ENCODE measurements at places on chromosomes 5 and 9. TPM values are rescaled to one million over a fixed set of nuclear protein-coding genes. Genes with fewer than 3 reads are reported as not detected.

DNA sequence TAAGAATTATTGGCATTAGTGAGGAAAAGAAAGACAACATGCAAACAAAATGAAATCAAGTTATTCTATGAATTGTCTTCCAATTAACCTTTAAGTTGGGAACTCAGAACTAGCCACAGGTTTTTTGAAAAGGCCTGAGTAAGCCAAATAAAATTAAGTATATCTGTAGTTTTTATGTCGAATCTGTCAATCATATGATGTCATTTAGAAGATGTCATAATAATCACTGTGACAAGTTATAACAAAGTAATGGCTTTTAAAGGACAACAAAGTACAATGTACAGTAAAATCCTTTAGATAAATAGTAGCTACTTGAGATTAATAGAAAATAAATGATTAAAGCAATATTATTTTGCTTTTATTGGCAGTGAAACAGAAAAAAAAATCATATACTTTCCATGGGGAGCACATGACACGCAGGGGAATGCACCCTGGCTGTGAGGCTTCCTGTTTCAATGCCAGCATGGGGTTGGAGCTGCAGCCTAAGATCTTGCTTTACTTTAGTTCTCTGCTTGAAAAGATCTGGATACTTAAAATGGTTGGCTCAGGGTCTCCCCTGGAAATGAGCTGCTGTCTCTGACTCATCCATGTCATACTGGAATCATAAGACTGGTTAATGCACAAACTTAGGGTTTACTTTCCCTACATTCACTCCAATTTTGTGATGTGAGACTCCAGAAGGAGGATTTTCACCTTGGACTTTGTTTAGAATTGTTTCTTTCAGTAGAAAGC, 284.3 kb downstream of the TAF11L14 start:
- H3K27me3 ChIP-seq = no peaks in the 10 kb centered on the region
- no peak for DNase-seq
- H3K4me3 ChIP-seq = no peak overlapping the region
- H3K4me1 ChIP-seq = no peaks in the 10 kb centered on the region
- no peak overlapping the region for H3K27ac ChIP-seq

- DNase-seq = no peak
- H3K4me3 ChIP-seq = no peak overlapping the region
- no peaks in the 10 kb centered on the region for H3K4me1 ChIP-seq
- no peaks in the 10 kb centered on the region for H3K27me3 ChIP-seq
- no peak overlapping the region for H3K27ac ChIP-seq
Measured at GRCh38 chr5:133870661-133871060, 97.8 kb downstream of the C5orf15 start.

DNA sequence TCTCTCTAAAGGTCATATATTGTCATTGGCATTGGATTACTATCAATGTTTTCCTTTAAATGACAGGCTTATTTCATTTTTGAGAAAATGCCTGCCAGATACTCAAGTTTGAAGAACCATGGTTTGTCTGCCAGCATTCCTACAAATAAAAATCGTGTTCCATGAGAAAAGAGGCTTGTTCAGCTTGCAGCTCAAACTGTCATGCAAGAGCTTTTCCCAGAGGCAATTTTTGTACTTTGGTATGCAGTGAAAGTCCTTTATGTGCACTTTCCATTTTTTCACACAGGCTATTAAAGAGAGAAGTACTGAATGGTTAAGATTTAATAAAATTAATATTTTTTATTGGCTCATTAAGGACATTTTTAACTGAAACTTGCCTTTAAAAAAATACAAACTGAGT, 110.4 kb downstream of the FBXO4 start:
- no peaks in the 10 kb centered on the region for H3K36me3 ChIP-seq
- no peak overlapping the region for H3K4me3 ChIP-seq
- no peaks in the 10 kb centered on the region for H3K27me3 ChIP-seq

DNA sequence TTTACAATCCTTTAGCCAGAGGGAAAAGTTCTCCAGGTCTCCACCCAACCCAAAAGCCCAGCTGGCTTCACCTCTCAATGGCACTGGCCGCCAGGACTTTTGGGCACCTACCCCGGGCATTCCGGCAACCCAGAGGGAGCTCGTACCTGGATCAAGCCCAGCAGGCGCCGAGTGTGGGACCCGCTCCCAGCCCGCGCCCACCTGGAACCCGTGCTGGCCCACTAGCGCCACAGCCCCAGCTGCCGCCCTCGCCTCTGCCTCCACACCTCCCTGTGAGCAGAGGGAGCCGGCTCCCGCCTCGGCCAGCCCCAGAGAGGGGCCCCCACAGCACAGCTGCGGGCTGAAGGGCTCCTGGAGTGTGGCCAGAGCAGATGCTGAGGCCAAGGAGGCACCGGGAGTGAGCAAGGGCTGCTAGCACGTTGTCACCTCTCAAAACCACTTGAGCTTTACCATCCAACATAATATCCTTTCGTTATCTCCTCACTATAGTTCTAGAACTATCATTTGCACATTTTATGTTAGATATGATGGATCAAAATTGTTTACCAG, 69.7 kb downstream of the GCNT1 start:
- H3K4me1 ChIP-seq = no peaks in the 10 kb centered on the region
- no peak for DNase-seq
- no peak overlapping the region for H3K27ac ChIP-seq
- no peaks in the 10 kb centered on the region for H3K36me3 ChIP-seq

GABRA6 gene
- polyA plus RNA-seq = not detected

AK3 gene
- 76.8 TPM for polyA plus RNA-seq

C9orf43 gene
- polyA plus RNA-seq = 0.14 TPM
